Brain pericyte (primary cell): ENCODE measurements at places on chromosomes 6 and 20.

GRCh38 chr6:127737009-127737486, 160.1 kb downstream of the C6orf58 start:
- DNase-seq, result peak; percentile 37

DNA sequence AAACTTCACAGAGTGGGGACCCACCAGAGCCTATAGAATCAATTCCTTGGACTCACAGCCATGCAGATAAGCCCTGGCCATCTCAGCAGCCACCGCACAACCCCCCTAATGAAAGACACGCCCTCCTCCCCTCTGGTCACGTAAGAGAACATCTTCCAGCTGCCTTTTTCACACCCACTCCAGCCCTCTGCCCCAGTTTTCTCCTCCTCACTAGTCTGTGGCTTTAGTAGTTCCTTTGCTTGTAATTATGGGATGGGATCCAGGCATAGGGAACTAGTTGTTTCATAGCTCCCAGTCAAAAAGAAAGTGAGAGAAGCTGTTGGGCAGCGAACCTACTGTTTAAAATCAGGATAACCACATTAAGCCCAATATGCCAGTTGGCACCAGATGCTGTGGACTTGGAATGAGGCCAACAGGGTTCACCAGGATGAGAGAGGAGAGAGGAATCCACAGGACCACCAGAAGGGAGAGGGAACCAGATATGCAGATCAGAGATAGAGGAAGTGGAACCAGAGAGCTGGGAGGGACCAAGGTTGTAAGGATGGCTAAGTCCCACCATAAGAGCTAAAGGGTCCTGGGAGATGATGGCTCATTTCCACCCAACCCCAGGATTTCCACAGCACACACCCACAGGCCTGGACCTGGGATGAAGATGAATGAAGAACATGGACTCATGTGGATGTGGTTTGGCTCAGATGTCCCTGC, 9.0 kb upstream of the BTN3A1 start:
- DNase-seq, result no peak

DNA sequence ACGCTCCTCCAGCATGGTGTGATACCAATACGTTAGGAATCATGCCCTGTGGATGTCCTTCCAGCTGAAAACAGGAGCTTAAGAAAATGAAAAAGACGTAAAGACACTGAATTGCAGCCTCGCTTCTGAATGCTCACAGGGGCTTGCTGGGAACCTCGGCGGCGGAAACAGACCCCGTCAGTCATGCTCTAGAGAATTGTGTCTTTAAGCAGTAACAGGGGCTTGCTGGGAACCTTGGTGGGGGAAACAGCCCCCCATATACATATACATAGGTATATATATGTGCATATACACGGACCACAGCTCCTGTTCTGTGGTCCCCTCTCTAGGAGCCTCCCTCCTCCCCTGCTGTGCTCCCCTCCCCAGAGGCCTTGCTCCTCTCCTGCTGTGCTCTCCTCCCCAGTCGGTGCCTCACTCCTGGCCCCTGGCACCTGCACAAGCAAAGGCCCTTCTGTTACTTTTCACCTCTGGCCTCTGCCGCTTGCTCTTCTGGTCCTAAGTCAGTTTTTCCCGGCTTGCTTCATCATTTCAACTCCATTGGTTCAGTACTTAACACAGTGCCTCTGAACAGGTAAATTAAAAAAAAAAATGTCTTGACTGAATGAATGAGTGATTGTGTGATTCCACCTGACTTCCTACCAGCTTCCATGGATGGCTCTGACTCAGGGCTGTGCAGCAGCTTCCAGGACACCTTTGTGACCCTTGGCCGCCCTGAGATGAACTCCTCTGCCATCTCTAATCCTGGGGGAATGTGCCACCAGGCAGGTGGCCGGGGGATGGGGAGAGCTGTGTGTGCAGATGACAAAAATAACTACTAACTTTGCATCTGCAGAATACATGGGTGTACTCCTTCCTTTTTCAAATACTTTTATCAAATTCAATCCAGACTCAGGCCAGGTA, 246.1 kb downstream of the SMOC2 start:
- DNase-seq, result no peak

- no peak for DNase-seq
Observed at GRCh38 chr6:25454136-25454535, 175.0 kb downstream of the CARMIL1 start.

DNA sequence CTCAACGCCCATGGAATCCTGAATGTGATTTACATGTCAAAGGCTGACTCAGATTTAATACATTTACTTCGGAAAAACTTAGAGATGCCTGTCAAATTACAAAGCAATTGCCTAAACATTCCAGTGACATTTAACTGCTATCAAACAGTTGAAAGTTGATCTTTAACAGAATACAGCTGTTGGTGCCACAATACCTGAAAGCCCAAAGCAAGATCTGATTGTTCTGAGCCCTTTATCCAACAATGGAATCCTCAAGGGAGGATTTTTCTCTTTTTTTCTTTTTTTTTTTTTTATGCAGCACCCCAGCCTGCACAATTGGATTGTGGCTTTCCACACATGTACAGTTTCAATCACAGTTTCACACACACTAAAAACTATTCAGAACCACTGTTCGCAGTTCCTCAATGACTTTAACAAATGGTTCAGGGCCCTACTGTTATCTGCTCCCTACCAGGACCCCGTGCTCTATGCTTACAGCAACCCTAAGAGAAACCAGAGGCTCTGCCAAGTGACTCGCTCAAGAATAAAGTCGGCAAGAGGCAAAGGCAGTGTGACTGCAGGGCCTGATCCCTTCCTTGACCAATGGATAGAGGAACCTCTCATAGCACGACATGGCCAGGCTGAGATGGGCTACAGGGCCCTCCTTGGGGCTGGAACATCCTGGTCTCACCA, 33.3 kb downstream of the EPB41L2 start:
- DNase-seq, result no peak

DNA sequence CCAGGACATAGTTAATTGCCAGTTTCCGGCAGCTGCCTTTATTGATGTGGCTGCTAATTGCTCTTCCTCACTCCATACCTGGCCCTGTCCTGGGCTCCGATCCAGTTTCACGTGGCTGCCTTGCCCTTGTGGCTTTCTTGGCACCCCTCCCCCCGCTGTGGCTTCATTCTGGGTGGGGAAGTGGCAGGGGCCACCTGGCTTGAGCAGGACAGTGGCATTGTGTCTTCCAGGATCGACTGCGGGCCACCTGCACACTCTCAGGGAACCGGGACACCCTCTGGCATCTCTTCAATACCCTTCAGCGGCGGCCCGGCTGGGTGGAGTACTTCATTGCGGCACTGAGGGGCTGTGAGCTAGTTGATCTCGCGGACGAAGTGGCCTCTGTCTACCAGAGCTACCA, 10.8 kb downstream of the MAVS start:
- no peak for DNase-seq

- DNase-seq, result no peak
Observed at GRCh38 chr6:132174919-132175318, 223.7 kb upstream of the CCN2 start.

- no peak for DNase-seq
Observed at GRCh38 chr6:156017838-156018237, 562.2 kb upstream of the NOX3 start.

GRCh38 chr20:25248786-25249172, 894 bp downstream of the PYGB start:
- DNase-seq, result no peak

- DNase-seq, result no peak
Observed at GRCh38 chr20:641516-641875, 11.5 kb downstream of the SRXN1 start.

DNA sequence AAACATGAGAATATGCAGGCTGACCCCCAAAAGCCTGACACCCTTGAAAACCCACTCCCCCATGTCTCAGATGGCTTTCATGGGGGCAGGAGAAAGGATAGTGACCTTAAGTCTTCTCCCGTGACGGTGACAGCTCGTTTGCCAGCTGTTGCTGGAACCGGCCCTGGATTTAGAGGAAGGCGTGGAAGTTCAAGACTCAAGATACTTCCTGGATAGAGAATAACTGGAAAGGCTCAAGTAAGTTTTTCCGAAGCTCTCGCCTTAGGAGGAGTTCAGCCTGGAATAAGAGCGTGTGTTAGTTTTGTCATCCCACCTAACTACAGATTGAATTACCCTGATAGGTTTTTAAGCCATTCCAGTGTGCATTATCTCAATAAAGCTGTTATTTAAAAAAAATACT, 11.6 kb upstream of the MTG2 start:
- no peak for DNase-seq

DNA sequence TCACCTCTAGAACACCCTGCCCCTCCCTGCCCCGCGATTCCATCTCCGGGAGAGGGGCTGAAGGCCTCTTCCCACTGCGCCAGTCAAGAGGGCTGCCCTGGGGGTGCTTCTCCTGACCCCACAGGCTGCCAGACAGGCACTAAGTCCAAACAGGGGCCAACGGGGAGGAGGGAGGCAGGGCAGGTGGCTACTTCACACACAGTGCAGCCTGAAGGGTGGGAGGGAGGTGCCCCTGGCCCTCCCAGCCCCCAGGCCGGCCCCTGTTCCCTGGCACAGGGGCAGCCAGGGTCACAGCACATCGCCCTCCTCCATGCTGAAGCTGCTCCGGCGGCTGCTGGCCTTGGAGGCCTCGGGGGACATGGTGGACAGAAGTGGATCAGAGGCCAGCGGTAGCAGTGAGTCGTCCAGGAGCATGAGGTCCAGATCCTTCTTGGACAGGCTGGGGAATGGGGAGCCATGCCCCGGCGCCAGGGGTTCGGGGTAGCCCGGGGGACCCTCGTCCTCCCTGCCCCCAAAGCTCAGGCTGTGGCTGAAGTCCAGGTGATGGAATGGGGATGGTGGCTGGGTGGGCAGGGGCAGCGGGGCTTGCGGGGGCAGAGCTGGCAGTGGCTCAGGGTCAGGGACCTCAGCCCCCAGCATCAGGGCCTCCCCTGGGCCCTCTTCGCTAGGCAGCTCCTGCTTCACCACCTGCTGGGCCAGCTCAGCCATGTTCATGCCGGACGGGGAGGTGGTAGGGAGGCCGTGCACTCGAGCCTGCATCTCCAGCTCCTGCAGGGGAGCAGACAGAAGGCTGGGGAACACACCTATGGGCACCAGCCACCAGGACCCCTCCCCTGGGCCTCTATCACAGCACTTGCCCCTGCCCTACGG, 46.3 kb downstream of the MDFI start:
- no peak for DNase-seq

GRCh38 chr6:129342796-129343195, 367.2 kb downstream of the ARHGAP18 start:
- DNase-seq, result no peak

GRCh38 chr6:16438718-16439591, 200.6 kb downstream of the GMPR start:
- no peak for DNase-seq

- no peak for DNase-seq
Observed at GRCh38 chr6:11198663-11199603, 33.5 kb downstream of the NEDD9 start.

GRCh38 chr20:10236540-10237533, 18.2 kb downstream of the SNAP25 start:
- no peak for DNase-seq

DNA sequence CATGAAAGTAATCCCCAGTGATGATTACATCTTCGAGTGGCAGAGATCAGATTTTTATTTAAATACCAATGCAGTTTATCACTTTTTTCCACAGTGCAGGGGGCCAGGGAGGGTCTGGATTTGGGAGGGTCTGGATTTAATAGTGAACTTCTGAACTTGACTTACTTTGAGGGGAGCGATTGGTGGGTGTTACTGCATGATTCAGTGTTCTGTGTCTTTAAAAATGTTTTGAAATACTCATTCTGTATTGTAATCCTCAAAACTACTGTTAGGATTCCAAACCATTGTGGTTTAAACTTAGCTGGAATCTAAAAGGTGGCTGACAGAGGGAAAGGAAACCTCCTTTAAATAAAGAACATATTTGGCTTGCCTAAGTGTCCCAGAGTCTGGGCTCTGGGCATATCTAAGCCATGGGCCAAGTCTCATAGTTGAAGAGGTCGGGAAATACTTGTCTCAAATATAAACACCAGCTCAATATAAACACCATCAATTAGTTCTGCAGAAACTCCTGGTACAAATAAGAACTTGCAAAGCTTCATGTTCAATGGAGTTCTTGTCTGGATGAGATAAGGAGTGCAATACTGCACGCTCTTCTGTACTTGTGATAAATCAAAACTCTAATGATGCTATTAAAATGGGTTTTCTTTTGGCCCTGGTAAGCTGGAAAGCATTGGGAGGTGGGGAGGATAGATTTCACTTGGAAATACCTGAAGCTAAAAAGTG, 14.4 kb downstream of the JARID2 start:
- no peak for DNase-seq

DNA sequence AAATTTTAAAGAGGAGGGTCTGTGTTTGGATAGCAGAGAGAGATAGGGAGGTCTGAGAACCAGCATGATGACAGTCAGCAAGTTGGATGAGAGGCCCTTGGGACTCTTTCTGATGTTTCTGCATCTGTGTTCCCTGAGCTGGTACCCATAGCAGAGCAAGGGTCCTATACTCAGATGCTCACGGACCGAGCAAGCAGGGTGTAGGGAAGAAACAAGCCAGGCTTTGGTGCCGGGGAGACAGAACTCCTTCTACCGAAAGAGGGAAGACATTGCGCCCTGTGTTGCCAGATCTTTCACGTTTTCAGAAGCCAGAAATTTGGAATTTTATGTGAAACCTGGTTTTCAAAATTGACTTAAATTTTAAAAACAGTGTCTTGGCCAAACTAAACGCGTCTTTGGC, 34.6 kb downstream of the NEDD9 start:
- DNase-seq, result no peak

- DNase-seq, result no peak
Observed at GRCh38 chr20:19313342-19314069, 101.1 kb downstream of the SLC24A3 start.

DNA sequence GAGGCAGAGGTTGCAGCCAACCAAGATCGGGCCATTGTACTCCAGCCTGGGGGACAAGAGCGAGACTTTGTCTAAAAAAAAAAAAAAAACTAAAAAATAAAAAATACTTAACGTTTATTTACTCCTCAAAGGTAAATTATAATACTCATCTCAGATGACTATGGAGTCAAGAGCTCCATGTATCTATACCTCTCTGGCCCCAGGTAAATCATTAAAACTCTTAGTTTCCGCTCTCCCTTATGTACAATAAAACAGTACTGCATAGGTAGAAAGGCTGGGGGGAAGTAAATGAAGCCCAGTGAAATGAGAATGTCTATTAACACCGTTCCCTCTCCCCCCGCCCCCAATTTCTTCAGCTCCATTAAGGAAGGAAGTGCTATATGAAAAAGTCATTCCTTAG, 1.2 kb downstream of the SRSF12 start:
- no peak for DNase-seq

DNA sequence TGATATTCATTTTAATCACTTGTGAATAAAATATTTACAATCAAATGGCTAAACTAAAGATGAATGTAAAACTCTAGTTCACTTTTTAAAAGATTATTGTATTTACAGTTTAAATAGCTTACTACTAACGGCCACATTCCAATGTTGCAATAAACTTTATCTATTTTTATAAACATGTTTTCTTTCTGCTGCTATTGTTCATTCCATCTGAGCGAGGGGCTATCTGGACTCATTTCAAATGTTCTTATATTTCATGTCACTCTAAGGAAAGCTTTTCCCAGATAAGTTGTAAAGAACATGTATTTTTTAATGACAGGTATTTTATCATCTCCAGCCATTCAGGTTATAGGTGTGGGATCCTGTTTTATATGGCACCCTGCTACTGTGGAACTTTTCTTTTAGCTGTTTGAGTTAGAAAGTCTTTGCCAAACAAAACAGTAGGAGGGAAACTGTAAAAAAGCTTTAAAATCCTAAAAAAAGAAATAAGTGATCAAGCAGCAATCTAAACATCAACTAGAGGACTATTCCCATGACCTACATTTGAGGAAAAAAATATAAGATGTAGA, 42.5 kb downstream of the HMGCLL1 start:
- DNase-seq, result no peak

GRCh38 chr6:156977527-156978291, 200.5 kb downstream of the ARID1B start:
- DNase-seq, result no peak
